Left renal cortex interstitium (tissue), 4 donors: ENCODE measurements at places on chromosomes 5 and 9.
A peak's percentile ranks its signal among the peaks of the same experiment; 100 is the strongest.

GRCh38 chr5:154756009-154756867 lies 1.1 kb downstream of the LARP1 start:
- no peak for DNase-seq

DNA sequence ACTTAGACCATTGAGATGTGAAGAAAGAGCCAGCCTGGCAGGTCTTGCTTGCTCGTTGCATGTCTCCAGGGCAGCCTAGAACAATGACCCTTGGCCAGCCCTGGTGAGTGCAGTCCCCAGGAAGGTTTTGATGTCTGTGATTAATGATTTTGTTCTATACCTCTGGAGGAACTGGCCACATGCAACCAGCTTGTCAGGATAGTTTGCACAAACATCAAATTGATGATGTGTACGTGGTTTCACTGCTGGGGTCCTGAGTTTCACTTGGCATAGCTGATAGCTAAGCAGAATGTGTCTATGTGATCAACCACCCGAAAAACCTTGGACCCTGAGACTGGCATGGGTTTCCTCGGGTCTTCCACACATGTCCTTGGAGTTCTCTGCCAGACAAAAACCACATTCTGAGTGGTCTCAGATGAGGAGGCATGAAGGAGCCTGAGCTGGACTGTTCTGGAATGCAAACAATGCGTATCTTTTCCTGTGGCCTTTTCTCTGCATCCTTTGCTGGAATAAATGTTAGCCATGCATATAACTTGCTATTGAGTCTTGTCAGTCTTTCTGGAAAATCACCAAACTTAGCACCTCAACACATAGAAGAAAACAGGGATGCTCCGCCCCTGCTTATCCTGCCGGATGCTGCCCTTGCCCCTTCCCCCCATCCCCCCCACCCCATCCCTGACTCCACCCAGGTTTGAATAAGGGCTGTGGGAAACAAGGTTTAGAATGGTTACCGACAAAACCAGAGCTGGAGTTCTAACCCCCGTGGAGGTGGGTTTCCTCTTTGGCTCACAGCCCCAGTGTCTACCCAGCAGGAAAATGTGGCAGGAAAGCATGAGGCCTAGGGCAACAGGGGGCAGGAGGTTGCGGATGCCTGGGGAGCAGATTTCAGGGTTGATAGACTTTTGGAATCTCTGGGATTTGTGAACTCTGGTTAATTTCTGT lies 50.1 kb upstream of the ANKRD33B start:
- no peak for DNase-seq

DNA sequence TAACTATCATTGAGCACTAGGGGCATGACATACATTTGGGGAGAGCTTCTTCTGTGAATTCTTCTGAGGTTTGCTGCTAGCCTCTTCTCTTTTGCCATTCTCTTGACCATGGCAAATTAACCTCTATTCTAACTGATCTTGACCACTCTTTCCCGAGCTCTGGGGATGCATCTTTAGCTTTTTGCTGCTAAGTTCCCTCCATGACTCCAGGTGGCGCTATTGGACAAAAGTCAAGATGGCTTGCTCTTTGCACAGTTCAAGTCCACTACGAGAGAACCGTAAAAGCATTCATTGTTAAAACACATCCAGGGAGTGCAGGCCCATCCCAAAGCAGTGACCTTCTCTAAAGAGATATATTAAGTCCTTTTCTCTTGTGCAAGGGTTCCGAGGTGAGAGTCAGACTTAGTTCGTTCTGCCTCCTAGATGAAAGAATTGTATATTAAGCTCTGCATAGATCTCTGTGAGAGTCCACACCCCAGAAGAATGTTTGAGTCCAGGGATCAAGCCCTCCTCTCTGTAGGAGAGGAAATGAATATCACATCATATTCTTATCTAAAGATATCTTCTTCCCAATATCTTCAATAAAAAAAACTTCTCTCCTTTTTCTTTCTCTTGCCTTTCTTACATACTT lies 1152.9 kb upstream of the CDH6 start:
- peak; percentile 18 for DNase-seq

GRCh38 chr5:36666986-36667385 lies 60.6 kb downstream of the SLC1A3 start:
- DNase-seq = no peak

GRCh38 chr5:50822761-50823160 lies 156.3 kb downstream of the PARP8 start:
- no peak for DNase-seq

DNA sequence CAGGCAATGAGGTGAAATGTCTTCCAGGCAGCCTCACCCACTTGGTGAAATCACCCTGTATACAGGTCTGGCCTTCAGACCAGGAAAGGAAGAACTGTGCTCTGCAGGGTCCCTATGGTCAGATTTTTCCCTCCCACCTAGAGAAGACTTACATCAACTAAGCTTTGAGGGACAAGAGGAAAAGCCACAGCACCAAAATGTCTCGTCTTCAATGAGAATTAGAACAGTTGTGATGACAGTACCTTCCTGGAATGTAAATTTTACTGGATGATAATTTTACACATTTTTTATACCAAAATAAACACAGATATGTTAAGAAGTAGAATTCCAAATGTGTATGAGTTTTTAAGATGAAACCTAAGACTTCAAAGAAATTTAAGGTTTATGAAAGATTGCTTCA lies 283.9 kb downstream of the SPOCK1 start:
- no peak for DNase-seq

GRCh38 chr5:77852514-77853352 lies 76.6 kb upstream of the TBCA start:
- peak; percentile 45 for DNase-seq

DNA sequence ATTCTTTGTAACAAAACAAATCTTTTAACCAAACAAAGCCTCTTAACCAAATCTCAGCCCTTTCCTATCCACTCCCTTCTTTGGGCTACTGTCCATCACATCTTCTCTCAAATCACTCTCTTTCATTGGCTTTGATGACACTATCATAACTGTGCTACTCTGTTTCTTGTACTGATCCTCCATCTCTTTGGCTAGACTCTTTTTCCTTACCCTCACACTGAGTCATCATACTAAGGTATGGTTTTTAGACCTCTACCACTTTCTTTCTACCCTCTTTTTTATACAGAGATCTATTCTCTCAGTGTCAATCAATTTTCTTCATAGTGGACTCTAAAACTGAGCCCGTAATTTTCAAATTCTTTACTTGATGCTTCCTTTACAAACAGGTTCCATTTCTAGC lies 174.9 kb downstream of the RAPGEF6 start:
- DNase-seq = no peak

DNA sequence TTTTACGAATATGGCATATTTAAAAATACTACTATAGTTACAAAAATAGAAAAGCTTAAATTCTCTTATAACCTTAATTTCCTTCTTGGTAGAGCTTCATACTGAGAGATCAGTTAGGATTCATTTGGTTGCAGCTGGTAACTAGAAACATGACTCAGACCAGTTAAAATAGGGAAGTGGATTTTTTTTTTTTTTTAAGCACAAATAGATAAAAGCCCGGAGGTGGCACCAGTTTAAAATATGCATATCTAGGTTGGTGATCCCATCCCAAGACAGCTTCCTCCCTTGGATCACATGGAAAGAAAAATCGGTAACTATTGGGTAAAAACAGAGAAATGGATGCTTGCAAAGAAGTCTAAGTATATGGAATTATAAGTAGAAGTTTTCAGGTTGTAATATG lies 1634.3 kb downstream of the MAT2B start:
- no peak for DNase-seq

- no peak for DNase-seq
Observed at GRCh38 chr5:135059000-135059923, 25.2 kb upstream of the PITX1 start.

- no peak for DNase-seq
Observed at GRCh38 chr5:93100428-93100827, 480.6 kb downstream of the NR2F1-AS1 start.

DNA sequence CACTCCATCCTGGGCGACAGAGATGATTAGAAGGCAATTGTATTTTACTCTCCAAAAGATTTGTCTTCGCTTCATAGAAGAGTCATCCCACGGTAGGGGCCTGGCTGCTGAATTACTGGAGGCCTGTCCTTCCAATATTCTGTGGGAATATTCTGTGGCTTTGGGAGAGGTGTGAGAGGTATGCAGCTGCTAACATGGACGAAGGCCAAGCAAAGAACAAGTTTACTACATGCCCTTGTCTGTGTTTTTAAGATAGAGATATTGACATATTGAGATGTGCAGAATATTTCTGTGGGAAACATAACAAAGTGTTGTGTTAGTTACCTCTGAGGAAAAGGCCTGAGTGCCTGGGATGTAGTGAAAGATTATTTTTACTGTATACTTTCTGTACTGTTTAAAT lies 71.8 kb upstream of the SMIM15 start:
- DNase-seq = no peak

DNA sequence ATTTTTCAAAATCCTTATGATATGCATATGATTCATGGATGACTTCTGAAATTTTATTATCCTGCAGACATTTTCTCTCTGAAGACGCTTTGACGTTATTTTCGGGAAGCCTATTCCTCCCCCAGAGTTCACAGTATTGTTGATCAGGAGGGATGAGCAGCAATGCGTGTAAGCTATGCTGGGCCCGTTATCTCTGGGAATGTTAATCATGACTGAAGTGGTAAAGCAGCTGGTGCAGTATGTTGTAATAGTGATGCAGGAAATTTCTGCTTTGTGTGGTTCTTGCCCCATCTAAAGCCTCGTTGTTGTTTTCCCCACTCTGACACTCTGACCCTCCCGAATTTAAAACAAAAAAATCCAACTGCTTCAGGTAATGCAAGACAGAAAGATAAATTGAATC lies 1797.8 kb upstream of the WWC1 start:
- no peak for DNase-seq

DNA sequence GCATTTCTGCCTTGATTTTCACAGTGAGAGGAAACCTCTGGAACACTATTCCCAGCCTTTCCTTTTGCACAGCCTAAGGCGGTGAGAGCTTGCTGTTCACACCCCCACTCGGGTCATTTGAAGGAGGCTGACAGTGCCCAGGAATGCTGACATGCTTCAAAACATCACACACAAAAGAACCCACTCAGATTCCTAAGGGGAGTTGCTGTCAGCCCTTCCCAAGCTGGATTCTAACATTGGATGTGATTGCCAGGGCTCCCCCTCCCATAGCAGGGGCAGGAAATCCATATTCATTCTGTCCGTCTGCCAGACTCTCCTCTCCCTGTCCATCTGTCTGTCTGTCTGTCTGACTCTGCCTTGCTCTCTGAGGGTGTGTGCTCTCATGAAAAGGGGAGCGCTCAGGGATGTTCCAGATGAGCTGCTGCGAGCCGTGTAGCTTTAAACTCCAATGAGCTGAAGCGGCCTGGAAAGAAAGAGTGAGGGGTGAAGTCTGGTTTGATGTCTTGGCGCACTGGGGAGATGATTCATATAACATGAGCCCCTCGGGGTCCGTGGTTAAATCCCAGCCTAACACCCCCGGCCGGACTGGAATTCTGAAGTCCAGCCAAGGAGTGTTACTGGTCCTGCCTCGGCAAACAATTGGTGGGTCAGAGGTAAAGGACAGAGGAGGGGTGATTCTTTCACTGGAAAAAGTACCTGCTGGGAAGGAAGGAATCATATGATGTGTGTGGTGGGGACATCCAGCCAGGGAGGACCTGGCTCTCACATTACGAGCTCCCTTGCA lies 517.0 kb downstream of the CCDC171 start:
- no peak for DNase-seq

- DNase-seq = no peak
Observed at GRCh38 chr9:128629136-128629535, 27.5 kb downstream of the DYNC2I2 start.

DNA sequence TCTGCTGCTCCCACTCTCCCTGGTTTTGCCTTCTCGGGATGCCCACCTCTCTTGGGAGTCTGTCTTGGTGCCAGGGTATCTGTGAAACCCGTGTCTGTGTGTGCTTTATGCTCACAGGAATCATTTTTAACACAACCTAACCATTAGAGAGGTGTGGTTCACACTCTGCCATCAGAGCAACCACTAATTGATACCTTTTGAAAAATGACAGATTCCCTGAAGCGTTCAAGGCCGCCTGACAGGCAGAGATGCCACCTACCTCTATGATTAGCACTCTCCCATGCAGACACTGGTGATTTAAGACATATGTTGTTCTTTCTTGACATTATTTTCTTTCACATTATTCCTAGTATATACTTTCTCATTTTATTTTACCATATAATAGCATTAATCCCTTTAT lies 207.3 kb upstream of the SGCD start:
- DNase-seq = no peak

GRCh38 chr5:80622756-80623155 lies 31.7 kb upstream of the MSH3 start:
- DNase-seq = no peak

DNA sequence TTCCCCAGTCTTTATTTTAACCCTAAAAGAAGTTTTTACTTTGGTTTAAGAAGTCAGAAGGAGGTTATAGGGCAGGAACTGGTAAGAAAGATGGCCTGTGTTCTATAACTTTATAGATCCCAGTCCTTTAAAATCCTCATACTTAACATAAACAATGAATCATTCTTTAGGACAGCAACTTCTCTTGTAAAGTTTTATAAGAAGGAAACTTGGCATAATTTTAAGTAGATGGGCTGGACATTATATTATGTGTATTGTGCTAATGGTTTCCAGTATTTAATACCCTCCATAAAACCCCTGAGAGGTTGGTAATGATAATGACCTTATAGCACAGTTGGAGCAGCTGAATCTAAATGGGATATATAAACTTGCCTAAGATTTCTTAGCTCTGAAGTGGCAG lies 247.2 kb downstream of the FAM170A start:
- DNase-seq = no peak

DNA sequence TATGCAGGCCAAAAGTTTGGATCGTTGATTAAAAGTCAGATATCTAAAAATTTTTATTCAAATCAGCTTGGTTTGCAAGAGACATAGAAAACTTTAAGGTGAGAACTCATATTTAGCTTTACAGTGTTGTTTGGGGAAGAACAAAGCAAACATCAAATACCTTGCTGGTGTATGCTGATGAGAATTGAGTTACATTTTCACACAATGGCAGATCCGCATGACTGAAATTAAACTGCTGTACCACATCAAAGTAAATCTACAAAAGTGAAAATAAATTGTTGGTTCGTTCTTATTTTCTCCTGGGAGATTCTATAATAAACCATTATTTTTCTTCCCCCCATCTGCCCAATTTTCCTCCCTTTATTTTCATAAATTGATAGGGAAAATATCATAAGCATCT lies 198.2 kb upstream of the PCSK5 start:
- DNase-seq = no peak

DNA sequence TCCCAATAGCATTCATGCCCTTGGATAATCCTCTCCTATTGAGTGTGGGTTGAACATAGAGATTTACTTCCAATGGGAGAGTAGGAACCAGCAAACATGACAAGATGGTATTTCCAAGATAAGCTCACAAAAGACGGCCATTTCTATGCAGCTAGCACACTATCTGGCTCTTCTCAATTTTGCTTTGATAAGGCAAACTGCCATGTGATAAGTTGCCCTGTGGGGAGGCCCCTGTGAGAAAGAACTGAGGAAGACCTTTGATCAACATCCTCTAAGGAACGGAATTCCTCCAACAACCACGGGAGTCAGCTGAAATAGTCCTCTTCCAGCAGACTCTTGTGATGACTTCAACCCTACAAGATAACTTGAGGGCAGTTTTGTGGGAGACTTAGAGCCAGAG lies 211.9 kb upstream of the TRPM3 start:
- no peak for DNase-seq

GRCh38 chr9:134960701-134961181 lies 43.0 kb upstream of the FCN1 start:
- no peak for DNase-seq

- DNase-seq = no peak
Observed at GRCh38 chr5:56155992-56156584, 77.0 kb downstream of the ANKRD55 start.

GRCh38 chr9:85610074-85610860 lies 131.5 kb downstream of the AGTPBP1 start:
- peak; percentile 79 for DNase-seq

- no peak for DNase-seq
Observed at GRCh38 chr5:157348049-157348400, 82.1 kb downstream of the CYFIP2 start.
